Stimulated activated CD8-positive, alpha-beta memory T cell treated with anti-CD3 and anti-CD28 coated beads, Interleukin-2, amount 100 ng/mL, for 48 hours (primary cell): ENCODE measurements at places on chromosomes 5 and 9.

GRCh38 chr9:116800885-116801284, 113.8 kb downstream of the TRIM32 start:
- no peak for DNase-seq

GRCh38 chr5:3080366-3080765, 328.9 kb upstream of the IRX2 start:
- DNase-seq = no peak

- no peak for DNase-seq
Measured at GRCh38 chr5:124263680-124264491, 482.6 kb downstream of the ZNF608 start.

GRCh38 chr5:118007262-118007661, 981.1 kb downstream of the DTWD2 start:
- DNase-seq = no peak

DNA sequence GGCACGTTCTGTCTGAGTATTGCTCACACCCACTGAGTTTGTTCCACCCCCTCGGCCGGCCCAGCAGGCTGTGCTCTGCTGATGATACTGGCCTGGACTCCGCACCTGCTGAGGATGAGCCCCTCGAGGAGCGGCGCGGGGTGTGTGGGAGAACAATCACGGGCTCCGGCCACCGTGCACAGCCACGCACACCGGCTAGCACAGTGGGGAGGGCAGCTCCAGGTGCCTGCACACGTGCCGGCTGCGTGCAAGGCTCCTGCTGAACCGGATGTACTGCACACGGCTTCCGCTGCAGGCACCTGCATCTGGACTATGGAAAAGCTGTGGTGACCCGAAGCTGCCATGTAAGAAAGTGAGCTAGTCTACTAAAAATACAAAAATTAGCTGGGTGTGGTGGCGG, 485.2 kb upstream of the CDH9 start:
- no peak for DNase-seq

DNA sequence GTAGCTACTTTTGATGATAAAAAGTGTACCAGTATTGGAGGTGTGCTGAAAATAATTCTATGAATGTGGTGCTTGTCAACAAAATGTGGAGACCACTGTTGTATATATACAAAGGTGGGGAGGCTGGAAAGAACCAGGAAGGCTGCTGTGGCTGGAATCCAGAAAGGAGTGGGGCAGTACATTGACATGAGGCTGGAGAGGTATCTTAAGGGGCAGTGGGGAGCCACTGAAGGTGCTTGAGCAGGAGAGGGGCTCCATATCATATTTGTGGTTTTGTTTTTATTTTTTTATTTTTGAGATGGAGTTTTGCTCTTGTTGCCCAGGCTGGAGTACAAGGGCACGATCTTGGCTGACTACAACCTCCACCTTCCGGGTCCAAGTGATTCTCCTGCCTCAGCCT, 87.9 kb upstream of the NEURL1B start:
- no peak for DNase-seq

GRCh38 chr9:13508681-13509080, 229.2 kb upstream of the MPDZ start:
- DNase-seq = no peak

DNA sequence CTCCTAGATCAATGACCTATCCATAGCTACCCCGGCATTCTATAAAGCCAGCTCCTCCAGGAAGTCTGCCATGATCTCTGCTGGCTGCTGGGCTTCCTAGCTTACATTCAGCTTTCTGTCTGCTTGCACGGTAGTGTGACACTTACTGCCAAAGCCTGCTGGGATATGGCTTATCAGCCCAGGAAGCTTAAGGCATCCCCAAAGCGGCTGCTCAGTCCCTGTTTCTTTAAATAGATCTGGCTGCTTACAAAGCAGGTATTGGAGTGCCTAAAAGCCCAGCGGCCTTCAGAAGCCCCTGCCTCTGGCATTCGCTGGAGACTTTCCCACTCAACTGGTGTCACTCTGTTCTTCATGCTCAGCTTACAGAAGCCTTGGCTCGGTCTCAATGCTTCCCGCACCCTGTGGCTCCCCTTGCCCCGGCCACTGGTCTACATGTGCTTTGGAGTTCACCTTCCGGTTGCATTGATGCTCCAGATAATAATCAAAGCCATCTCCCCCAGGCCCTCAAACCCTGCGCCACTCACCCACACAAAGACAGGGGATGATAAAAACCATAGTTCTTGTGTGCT, 31.3 kb upstream of the STRBP start:
- no peak for DNase-seq

GRCh38 chr5:169803077-169803981, 166.3 kb downstream of the DOCK2 start:
- no peak for DNase-seq

DNA sequence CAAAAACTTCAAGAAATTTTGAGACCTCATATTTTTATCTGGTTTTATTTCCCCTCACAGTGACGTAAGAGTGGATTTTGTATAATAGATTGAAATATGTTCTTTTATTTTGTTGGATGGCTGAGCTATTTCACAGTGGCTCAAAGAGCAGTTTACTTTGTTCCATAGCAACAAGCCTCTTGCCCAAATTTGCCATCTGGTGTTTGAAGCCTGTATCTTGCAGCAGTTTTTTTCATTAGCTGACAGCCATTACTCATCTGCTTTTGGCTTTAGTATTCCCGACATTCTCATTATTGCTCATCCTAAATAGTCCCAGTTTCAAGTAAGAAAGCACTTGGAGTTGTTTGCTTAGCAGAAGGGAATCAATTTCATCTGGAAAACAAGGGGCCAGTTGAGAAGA, 36.3 kb downstream of the GDA start:
- DNase-seq = no peak

DNA sequence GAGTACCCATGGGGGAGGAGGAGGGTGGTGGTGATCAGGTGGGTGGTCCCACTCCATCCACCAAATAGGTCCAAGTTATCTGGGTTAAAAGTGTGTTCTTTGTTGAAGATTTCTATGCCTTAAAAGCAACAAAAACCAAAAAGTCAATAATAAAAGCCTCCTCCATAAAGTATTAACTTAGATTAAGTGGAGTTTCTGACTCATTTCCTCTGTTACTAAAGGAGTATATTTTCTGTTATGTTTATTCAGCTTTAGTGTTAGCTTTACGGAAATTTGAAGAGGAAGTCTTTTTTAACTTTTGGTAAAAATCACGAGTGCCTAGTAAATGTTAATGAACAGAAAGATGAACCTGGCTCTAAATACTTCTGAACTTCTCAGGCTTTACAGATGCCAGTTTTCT, 17.8 kb downstream of the FBXO38 start:
- DNase-seq = no peak

- DNase-seq = no peak
Measured at GRCh38 chr5:36877667-36878391, 1.3 kb downstream of the NIPBL start.

- DNase-seq = no peak
Measured at GRCh38 chr9:118961857-118962256, 407.4 kb downstream of the BRINP1 start.

DNA sequence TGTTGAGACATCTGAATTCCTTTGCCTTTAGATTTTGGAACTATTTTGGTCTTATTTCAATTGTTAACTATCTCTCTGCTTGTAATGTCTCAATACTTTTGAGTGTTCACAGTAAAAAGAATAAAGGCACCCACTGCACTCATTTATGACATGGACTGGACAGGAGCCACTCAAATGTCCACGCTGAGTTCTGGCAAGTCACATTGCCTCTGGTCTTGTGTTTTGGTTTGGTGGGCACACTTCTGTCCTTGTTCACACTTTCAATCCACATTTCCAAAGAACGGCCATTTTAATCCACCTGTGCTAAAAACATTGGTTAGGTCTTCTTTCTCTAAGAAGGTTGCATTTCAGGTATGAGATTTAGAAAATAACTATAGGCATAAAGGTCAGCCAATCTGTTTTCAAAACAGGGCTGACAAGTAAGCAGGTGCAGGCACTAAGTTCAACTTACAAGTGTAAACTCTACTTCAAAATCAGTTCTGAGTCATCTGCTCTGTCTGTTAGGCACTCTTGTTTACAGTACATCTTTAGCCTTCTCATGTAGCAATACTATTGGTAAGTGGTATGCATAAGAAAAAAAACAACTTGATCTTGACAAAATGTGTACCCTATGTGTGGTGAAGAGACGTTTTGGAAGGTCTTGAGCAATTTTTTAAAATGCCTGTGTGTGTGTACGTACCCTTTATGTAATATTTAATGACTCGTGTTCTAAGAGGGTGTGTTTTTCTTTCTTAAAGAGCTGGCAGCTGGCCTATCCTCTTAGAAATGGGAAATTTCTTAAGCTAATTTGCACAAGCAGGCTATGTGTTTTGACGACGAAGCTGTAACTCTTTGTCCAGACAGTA, 31.5 kb upstream of the ZFAND5 start:
- DNase-seq = no peak

GRCh38 chr5:136474466-136474865, 109.1 kb upstream of the TRPC7 start:
- no peak for DNase-seq

DNA sequence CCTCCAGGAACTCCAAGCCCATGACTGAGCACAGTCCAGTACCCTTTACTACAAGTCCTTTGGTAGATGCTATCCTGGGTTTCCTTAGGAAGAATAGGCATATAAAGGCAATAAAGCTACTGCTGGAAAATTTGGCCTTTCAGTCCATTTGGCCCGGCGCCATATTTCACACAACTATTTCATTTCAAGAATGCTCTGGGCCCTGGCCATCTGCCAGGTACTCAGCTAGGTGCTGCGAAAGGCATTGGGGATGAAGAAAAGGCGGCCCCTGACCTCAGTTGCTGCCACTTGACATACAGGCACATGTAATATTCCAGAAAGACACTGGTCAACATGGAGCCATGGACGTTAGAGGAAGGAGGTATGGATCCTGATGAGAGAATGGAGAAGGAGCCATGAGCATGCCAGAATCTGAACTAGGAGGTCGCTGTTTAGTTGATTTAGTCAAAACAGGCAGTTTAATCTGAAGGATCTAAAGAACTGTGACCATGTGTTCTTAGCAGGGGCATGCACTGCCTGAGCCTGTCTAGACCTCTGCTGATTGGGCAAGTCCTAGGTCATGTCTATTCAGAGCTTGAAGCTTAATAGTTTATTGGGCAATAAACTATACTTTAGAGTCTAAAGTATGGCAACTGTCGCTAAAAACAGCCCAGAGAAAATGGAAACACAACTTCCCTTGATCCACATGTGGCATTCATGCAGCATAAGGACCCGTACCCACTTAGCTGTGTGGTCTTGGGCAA, 149.3 kb downstream of the MELK start:
- no peak for DNase-seq

- DNase-seq = no peak
Measured at GRCh38 chr5:139822553-139823425, 27.2 kb downstream of the PSD2 start.

- DNase-seq = no peak
Measured at GRCh38 chr9:76510041-76510440, 51.1 kb downstream of the GCNT1 start.

GRCh38 chr9:89281106-89281505, 29.9 kb upstream of the CKS2 start:
- DNase-seq = no peak

DNA sequence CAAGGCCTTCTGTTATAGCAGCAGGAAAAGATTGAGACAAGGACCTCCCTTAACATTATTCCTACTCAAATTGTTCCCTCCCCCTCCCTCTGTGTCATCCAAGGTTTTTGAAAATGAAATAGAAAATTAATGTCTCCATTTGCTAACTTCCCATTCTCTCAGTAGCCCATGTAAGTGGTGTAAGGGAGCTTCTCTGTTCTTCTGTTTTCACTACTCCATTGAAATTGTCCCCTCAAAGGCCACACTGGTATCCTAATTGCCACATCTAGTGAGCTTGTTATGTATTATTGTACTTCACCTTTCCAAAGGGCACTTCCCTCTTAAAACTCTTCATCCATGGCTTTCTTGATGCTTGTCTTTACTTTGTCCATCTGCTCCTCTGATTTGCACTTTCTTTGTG, 131.2 kb upstream of the PIK3R1 start:
- no peak for DNase-seq

DNA sequence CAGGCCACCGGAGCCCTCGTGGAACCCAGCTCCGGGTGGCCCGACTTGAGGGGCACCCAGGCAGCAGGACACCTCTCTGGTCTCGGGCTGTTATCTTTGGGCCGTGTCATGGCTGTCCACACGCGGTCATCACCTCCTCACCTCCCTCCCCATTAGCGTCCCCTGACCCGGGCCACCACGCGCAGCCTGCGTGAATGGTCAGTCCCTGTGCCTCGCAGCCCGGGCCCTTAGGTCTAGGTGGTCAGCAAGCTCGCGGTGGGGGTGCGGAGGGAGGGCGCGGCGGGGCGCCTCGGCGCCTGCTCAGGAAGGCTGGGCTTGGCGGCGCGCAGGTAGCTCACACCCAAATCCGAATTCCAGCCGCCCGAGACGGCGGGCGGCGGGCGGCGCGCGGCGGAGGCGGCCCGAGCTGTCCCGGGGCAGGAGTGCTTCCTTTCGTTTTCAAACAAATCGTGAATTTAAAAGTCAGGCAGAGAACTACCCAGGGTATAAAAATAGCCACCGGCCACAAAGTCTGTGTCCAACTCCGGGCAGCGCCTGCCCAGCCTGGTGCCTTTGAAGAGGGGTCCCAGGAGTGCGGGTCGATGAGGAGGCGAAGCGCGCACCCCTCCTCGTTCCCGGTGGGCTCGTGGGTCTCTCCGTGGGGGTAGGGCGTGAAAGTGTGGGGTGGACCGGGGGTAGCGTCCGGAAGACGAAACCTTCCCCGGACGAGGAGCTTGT, 1.0 kb upstream of the RXRA start:
- DNase-seq = no peak

DNA sequence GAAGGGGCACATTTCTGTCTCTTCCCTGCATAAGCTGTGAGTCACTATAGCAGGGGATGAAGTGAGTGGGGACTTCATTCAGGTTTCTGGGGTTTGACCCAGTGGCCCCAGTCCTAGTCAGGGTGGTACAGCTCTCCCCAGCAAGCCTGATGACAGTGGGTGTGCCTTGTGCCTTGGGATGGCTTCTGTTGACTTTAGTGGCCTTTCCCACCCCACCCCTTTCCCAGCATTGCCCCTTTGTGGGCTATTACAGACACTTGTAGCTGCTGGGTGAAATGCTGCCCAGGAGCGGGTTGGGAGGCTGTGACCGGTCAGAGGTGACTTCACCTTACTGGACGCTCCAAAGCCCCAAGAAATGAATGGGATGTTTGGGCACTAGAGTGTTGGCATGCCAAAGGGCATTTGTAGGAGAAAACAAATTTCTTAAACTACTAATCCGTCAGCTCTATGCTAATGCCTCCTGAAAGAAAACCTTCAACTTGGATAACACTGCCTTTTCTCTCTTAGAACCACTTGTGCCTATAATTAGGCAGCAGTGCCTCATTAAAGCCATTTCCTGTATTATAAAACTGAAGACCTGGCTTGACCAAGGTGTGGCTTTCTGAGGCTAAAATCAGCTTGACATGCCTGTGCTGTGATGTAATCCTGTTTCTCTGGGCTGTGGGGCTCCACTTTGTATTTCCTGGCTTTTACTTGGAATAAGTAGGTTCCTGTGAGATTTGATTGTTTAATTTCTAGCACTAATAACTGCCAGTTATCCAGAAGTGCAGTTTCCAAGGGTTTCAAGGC, 119.0 kb upstream of the SLC25A48 start:
- no peak for DNase-seq

DNA sequence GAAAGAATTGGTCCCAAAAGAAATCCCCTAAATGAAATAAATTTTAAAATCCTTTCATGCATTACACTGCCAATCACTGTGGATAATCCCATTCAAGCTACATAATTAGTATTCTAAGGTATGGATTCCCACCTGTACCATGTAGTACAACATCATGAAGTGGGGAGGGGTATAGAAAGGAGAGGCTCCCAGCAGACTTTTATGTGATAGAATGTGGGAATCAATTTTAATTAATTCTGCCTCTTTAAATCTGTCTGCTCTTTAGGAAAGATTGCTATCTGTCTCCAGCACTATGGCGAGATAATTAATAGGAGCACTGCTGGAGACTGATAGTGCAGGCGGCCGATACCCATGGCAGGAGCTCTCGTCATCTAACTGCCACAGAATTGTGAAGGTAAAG, 95.4 kb downstream of the CDH12 start:
- no peak for DNase-seq
